Mucosa of gallbladder (tissue), 1 donor: ENCODE measurements at places on chromosomes 6 and 20. TPM values are rescaled to one million over a fixed set of nuclear protein-coding genes. Genes with fewer than 3 reads are reported as not detected.

DNA sequence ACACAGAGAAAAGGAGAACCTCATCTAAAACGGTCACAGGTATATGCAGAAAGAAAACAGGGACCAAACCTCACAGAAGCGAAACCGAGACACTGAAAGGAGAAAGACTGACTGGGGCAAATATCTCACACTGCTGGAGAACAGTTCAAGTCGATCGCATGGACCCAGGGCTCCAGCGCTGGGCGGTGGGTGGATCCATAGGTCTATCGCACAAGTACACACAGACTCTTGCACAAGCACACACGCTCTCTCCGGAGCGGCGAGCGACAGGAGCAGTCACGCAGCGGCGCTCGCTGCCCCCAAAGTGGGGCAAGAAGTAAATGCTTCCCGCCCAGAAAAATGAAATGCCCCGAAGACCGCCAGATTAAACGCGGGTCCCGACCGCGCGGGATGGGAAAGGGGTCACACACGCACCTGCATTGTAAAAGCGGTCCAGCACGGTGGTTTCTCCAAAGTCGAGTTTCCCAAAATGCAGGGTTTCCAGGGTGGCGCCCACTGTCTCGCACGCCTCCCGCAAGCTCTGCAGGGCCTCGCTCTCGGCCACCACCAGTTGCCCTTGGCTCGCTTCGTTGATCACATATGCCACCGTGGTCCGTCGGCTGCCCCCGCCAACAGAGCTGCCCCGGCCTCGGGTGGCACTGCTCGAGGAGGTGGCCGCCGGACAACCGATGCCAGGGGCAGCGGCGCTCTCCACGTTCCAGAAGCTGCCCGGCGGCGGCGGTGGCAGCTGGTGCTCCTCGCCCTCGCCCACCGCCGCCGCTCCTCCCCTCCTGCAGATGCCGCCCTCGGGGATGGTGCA lies 782 bp downstream of the MAP3K5 start:
- peak; percentile 67 for DNase-seq

DNA sequence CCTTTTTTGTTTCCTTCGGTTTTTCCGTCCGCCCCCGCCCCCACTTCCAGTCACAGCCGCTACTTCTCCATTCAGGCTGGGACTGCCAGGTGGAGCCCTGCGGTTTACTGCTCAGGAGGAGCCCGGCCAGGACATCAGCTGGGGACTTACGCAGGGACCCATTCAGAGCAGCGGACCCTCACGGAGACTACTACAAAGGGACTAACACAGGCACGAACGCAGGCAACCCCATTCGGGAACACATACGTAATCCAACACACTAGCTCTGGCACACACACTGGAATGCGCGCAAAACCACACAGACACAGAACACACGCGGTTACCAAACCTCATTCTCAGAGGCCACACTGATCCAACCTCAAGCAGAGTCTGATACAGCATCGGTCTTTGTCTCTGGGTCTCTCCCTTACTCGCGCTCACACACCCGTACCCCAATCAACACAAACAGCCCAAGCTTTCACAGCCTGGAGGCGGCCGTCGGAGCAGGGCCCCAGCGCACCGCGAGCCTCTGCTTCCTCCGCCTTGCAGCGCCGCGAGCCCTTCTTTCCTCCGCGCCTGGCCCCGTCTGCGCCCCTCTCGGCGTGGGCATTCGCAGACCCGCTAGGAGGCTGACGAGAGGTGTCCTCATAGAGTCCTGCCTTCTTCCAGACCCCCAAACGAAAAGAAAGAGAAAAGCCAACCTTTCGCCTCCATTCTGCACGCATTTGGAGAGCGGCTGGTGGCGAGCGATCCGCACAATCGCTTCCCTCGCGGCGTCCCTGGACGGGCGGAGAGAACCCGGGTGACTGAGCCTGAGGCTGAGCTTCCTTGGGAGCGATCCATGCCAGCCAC lies 1.1 kb upstream of the SLC32A1 start:
- DNase-seq: no peak

The TINAG gene
- total RNA-seq: 8.8 TPM

GRCh38 chr6:136568129-136568528 lies 17.9 kb upstream of the MAP7 start:
- no peak for DNase-seq

DNA sequence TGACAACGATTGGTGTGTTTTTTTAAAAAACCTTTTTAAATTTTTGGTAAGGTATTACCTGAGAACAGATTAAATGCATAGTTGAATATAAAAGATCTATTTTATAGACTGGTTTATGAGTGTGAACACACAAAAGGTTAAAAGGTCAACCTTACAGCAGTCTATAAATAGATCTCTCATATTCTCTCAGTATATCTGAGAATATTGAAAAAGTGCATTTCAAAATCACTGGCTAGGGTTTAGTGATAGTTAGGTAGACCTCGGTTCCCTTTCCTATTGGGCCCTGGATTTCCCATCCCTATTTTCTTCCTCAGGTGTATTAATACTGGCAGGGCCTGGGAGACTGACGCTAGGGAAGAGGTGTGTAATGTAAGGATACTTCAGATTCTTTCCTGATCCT lies 723 bp upstream of the ZNF451 start:
- DNase-seq: no peak

- no peak for DNase-seq
Measured at GRCh38 chr20:54554006-54554405, 78.6 kb downstream of the DOK5 start.

GRCh38 chr6:129597023-129597713 lies 112.8 kb downstream of the ARHGAP18 start:
- DNase-seq: no peak

DNA sequence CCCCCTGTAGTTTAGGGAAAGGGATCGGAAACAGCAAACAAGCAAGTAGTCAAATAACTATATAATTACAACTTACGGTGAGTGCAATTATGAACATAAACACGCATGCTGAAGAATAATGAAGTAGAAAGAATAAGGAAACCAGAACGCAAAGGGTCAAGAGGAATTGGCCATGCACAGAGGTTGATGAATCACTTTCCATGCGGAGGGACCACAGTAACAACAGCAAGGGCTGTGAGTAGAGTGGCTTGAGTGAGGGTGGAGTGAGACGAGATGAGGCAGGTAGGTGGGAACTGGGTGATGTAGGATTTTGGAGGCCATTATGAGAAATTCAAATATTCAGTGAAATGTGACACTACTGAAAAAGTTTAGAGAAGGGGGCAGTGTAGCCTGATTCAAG lies 112.2 kb upstream of the LAMP5 start:
- no peak for DNase-seq

DNA sequence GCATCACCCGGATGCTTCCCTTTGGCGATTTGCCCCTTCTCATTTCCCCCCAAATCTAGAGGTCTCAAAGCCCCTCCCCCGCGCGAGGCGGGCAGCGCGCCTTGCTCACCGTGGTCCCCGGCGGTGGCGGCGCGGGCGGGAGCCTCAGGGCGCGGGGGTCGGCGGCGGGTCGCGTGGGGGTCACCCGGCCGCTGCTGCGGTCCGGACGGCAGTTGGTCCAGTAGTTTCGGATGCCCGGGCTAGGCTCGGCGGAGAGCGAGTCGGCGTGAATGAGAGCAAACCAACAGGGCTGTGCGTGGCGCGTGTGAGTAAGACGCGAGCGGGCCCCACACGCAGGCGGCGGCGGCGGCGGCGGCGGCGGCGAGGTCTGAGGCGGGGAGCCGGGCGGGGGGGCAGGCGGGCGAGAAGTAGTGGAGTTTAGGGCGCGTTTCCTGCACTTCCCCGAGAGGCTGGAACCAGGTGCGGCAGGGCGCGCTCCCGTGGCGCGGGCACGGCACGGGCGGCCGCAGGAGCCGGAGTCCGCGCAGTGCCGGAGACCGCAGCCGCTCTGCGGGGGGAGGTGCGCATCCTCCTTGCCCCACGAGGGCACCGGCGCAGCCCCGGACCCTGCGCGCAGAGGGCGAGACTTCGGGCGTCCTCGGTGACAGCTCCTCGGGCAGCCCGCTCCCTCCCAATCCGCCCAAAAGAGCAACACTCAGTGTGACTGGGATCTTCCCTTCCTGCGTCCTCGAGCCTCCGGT lies 567 bp downstream of the HS3ST5 start:
- DNase-seq: no peak

GRCh38 chr6:148435386-148435785 lies 92.7 kb downstream of the SASH1 start:
- no peak for DNase-seq

GRCh38 chr6:161374971-161375873 lies 101.4 kb upstream of the AGPAT4 start:
- DNase-seq: peak; percentile 83

The NKAIN4 gene
- total RNA-seq: not detected

The HSPA1L gene
- 2.8 TPM for total RNA-seq

DNA sequence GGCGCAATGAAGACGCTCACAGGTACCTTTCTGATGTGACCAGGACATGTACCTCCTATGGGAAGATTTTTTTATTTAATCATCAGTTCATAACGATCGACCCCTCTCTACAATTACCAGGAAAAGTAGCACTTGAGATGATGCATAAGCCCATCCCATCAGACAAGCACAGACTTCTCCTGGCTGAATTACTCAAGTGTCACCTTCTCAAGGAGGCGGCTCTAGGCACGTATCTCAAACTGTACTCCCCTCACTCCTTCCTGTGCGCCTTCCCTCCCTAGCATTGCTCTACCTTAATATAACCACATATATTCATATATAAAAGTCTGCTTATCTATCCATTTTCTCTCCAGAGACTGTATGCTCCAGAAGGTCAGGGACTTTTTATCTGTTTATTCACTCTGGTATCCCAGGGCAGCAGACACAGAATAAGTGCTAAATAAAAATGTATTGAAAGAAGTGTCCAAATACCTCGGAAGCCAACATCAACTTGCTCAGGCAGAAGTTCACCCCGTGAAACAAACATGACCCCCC lies 71.5 kb downstream of the CNKSR3 start:
- no peak for DNase-seq

- no peak for DNase-seq
Measured at GRCh38 chr6:17730078-17730704, 23.5 kb upstream of the NUP153 start.

- no peak for DNase-seq
Measured at GRCh38 chr6:22350109-22350508, 53.3 kb upstream of the PRL start.

The FAM217A gene
- 0.09 TPM for total RNA-seq

The FILIP1 gene
- 22.9 TPM for total RNA-seq

The ABHD16B gene
- total RNA-seq: not detected

The KCNQ2 gene
- total RNA-seq: 0.46 TPM
